Left cardiac atrium (tissue), 4 donors: ENCODE measurements at places on chromosomes 7 and 10. TPM values are rescaled to one million over a fixed set of nuclear protein-coding genes. Genes with fewer than 3 reads are reported as not detected.

DNA sequence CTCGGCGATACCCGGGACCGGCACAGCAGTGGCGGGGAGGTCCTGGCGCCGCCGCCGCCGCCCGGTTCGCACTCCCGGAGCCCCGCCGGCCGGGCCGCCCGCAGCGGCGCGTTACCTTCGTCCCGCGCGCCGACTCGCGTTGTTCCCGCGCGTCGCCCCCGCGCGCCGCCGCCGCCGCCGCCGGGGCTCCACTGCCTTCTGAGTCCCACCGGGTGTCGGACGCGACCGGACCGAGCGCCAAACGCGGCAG is at the start of gene EZH2:
Gene EZH2 (minus strand): TSS at position 243 of the 250 bp plus-strand sequence. CDS start 36,993 bp downstream, outside the sequence.
- no peak for DNase-seq

NPSR1 gene
- total RNA-seq, result not detected

AASS gene
- total RNA-seq, result 15.0 TPM

ASIC3 gene
- total RNA-seq, result 4.0 TPM

DNA sequence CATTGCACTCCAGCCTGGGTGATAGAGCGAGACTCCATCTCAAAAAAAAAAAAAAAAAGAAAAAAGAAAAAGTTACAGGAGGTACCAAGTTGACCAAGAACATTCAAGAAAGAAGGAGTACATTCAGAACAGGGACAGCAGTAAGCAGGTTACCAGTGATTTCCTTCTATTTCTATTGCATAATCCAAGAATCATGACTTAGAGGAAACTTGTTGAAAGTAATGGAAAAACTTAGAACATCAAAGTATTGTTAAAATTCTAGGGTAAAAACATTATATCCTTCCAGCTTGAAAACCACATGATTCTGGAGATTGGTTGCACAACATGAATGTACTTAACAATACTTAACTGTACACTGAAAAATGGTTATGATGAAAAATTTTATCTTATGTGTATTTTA is 25.2 kb downstream of the RAPGEF5 start:
- no peak for DNase-seq
